ENCODE measurements at places on chromosomes 6 and 20.

GRCh38 chr6:21219856-21220255 is 373.7 kb upstream of the SOX4 start:
- no peak for DNase-seq

DNA sequence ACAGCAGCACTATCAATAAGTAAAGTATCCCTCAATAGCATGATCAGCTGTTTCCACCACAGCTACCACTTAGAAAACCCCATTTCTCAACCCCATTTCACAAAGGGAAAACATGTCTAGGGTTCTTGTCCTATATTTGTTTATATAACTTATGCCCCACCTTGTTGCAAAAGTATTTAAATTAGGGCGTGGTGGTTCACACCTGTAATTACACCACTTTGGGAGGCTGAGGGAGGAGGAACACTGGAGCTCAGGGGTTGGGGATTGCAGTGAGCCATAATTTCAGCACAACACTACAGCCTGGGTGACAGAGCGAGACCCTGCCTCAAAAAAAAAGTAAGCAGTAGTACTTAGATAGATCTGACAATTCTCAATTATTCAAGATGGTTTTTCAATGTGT is 3.7 kb downstream of the MRPL14 start:
- DNase-seq, result no peak

GRCh38 chr6:134707342-134708031 is 242.4 kb downstream of the ALDH8A1 start:
- DNase-seq, result no peak

DNA sequence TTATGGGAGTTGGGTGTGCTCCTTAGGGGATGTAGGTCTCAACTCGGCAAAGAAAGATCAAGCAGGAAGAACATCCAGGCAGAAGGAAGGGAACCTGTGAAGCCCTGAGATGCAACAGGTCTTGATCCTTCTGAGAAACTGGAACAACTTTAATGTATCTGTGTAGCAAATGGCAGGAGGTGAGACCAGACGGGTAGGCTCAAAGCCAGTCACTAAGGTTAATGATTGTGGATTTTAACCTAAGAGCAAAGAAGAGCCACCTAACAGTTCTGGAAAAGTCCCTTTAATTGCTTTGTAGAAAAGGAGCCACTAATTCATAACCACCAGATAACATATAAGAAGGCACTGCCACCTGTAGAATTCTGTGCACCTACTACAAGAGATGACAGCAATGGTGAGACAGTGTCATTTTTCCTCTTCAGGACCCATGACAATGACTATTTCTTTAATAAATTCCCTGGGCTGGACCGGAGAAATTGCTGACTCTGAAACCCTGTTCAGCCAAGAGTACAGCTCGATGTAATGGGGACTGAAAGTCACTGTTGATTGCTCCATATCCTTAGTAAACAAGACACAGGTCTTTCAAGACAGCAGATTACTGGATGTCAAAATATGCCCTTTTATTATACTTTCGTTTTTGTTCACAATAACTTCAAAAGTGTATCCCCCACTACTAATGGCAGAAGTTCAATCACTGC is 326.2 kb downstream of the CBLN4 start:
- DNase-seq, result no peak

DNA sequence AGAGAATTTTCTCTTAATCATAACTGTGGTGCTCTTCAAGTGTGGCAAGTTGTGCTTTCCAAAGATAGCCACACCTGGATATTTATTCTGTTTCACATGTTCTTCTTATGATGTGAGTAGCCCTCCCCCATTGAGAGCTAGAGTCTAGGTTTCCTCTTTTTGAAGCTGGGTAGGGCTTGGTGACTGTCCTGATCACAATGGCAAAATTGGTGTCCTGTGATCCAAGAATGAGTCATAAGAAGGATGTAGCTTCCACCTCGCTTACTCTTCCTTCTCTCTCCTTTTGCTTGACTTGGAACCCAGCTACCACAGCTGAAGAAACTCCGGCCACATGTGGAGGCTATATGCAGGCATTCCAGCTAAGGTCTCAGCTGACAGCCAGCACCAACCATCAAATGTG is 7.4 kb upstream of the IGF2R start:
- no peak for DNase-seq

DNA sequence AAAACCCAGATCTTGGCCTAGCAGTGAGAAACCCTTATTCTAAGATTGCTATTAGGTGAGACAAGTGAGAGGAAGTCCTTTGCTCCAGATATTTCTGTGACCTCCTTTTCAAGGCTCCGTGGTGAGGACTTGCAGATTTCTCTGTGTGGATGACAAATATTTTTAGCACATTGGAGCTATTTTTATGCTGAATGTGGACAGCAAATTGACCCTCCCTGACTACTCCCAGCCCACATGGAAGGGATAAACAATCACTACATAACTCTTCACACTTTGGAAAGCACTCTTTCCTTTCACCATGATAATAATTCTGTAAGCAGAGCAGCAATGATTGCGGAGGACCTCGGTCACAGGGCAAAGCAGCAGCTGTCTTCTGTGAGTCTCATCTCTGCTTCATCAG is 88.0 kb upstream of the ADGRF1 start:
- DNase-seq, result no peak

DNA sequence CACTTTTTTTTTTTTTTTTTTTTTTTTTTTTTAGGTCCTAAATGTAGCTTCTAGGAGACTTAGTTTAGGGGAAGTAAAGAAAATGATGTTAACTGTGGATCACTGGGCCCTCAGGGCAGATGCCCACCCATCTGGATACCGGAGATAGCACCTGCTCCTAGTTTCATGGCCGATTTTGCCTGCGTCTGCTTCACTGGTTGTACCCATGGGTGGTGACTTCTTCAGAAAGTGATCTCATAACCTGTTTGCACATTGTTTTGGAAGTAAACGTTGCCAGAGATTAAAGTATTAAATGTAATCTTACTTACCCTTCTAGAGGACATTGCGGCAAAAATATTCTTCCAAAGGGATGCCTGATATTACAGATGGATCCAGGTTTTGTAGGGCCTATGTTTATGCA is 79.8 kb upstream of the SGK1 start:
- DNase-seq, result no peak

- peak; percentile 88 for DNase-seq
Measured at GRCh38 chr20:64188682-64189529, 24.7 kb downstream of the MYT1 start.

DNA sequence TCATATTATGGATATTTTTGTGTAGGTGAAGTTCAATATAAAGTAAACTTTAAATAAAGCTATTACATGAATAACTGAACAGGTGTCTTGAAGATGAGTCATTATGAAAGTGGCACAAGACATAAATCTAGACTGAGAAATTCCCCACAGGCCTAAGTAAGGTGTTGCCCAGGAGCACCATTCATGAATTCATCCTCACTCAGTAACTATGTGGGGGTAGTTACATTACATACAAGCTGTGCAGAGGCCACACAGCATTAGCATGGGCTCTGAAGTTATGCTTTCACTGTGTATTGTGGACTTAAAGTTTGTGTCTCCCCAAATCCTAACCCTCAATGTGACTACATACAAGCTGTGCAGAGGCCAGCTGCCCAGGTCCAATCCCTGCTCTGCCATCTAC is 65.9 kb downstream of the BCAS1 start:
- DNase-seq, result no peak

- no peak for DNase-seq
Measured at GRCh38 chr6:84263557-84263956, 36.1 kb upstream of the CEP162 start.

- peak; percentile 11 for DNase-seq
Measured at GRCh38 chr6:161292145-161292544, 18.3 kb upstream of the AGPAT4 start.

DNA sequence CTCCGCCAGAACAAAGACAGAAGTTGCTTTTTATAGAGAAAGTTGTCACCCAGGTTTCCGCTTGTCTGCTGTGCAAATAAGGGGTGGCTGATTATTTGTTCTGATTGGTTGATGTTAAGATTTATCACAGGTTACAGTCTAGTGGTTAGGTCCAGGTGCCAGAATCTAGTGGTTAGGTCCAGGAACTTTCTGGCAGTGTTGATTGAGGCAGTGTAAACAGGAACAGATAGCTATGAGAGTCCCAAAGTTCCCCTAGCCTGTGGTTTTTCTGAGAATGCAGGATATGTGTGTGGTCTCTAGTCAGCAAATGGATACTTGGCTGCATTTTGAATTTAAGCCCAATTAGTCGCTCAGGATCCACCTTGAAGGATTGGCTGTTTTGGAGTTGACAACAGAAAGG is 148.0 kb downstream of the TMEM200A start:
- DNase-seq, result no peak

GRCh38 chr6:132865364-132865763 is 51.0 kb downstream of the RPS12 start:
- DNase-seq, result no peak

DNA sequence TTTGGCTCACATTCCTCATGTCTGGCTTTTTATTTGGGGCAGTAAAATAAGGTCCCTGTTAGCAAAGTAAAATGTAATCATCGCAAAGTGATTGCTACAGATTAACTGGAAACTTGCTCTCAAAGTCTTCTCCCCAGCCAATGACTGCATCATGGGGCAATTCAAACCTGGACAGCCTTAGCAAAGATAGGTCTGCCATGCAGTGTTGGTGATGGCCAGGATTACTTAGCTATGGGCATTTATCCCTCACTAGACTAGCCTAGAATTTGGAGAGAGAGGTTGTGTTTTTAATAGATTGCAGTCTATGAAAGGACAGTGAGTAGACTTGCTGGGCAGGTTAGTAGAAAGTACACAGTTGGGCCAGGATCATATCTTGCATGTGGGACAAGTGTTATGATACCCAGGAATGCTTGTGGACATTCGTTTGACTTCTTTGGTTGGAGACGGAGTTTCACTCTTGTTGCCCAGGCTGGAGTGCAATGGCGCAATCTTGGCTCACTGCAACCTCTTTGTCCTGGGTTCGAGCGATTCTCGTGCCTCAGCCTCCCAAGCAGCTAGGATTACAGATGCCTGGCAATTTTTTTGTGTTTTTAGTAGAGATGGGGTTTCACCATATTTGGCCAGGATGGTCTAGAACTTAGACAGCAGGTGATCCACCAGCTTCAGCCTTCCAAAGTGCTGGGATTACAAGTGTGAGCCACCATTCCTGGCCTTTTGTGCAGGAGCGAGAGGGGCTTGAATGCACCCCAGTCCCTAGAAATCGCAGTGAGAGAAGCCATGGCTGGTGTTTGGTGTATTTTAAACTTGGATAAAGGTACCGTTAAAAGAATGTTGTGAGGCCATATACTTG is 3.4 kb downstream of the RPS12 start:
- DNase-seq, result no peak

DNA sequence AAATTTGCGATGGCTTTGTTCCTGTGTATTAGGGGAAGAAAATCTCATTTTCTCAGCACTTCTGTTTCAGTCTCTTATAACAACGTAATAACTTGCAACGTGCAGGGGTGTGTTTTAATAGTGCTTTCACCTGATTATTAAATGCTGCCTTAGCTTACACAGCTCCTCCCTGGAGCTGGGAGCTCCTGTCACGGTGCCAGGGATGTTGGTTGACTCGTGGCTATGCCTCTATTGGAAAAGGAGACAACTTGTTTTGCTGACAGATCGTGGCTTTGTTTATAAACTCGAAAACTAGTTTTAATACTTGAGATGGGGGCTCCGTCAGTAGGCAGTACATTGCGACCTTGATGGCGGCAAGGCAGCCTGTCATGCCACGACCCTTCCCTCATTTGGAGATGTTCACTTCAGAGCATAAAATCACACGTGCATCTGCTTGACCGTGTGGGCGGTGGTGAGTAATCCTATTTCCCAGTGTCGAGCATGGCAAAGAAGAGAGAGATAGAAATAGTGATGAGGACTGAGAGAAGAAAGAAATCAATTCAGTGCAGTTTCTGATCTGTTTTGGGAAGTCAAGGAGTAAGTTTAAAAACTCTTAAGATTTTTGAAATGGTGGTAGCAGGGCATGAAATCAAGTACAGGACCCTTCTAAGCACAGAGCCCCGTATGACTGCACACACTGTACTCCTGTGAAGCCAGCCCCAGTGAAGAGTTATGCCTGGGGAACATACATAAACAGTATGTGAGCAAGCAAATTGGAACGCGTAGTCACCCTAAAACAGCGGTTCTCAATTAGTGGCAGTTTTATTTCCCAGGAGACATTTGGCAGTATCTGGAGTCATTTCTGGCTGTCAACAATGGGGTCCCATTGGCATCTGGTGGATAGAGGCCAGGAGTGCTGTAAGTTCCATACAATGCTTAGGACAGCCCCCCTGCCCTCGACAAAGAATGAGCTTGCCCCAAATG is 147.2 kb downstream of the DOK5 start:
- DNase-seq, result no peak

DNA sequence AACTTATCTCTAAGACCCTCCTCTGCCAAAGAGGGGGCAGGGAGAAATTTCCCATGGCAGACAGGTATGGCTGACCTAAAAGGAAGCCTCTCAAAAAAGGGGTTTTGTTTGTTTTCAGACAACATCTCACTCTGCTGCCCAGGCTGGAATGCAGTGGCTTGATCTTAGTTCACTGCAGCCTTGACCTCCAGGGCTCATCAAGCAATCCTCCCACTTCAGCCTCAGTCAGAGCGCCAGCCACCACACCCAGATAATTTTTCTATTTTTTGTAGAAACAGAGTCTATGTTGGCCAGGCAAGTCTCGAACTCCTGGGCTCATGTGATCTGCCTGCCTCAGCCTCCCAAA is 3.8 kb downstream of the EZR start:
- no peak for DNase-seq

DNA sequence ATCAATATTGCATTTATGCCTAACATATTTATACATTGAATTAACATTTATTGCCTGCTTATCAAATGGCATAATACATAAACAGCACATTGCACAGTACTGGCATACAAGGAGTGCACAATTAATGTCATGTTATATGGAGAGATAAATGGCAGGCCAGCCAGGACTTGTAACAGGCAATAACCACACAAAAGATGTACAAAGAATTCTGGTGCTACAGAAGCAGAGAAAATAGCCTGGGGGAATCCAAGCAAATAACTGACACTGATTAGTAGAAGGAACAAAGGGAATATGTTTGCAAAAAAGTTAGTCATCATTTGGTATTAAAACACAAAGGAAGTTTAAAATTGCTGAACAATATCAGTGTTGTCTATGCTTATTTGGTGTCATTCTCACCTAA is 27.3 kb downstream of the COL21A1 start:
- DNase-seq, result no peak

DNA sequence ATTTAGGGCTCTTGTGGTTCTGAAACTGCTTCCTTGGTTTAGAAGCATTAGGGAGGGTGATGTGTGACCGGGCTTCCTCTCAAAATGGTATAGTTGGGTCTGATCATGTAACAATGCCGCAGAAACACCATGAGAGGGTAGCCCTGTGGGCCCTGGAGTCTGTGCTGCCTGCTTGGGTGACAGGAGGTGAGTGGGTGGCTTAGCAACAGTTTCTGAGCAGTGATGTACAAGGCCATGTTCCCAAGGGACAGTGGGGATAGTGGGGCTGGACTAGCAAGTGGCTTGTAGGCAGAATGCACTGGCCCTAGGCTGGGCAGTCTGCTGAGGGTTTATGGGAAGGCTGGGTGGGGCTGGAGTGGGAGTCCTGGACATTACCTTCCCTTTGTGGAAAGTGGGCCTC is 106.9 kb upstream of the MYL9 start:
- DNase-seq, result no peak

- no peak for DNase-seq
Measured at GRCh38 chr6:56243518-56244070, 3.8 kb downstream of the COL21A1 start.

GRCh38 chr6:138017166-138017757 is 90.0 kb downstream of the PERP start:
- no peak for DNase-seq

- no peak for DNase-seq
Measured at GRCh38 chr6:45438151-45438550, 60.4 kb upstream of the SUPT3H start.

Measured in NCI-H526 treated with DMSO at 0.1 percent for 48 hours (cell line).